ENCODE measurements at places on chromosomes 1 and 21.

DNA sequence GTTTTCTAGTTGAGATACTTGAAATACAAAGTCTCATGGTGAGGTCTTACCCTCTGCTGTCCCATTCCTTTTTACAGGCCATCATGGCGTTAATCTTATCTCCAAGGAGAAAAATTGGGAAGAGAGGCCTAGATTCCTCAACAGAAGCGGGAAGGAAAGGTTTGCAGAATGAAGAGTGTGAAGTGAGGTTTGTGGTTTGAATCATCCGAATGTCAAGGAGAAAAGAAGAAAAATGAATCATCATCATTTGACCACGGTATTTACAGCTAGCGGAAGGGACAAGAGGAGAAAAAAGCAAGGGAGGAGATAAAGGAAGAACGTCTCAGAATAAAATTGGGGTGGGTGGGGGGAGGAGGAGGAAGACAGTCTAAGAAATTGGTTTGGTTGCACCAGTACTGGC lies 935 bp upstream of the COG2 start:
- DNase-seq, result no peak

DNA sequence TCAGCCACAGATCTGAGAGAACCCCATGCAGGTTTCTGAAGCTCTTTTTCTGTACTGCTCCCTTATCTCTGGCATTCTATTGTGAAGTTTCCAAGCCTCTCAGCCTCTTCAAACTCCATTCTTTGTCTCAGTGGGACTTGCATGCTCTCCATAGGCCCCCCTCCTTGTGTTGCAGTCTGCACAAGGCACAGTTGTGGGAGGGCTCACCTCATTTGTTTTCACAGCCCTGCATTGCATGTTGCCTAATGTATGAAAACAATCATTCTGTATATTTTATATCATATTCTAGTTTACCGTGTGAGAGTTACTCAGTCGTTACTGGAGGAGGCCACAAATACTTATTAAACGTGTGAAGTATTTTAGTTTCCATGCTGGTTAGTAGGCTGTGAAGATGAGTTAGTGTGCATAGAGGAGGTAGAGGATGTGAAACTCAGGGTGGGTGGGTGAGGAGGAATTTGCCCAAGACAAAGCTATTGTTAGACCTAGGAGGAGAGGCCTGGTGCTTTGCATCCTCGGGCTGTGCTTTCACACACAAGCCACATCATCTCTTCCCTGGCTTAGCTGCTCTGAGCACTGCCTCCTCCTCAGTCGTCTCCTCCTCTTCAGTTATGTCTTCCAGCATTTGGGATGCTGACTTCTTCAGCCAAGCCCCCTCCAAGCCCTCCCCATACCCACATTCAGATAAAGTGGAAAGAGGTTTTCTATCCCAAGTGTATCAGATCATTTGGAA lies 7.8 kb upstream of the CHI3L2 start:
- DNase-seq, result no peak

DNA sequence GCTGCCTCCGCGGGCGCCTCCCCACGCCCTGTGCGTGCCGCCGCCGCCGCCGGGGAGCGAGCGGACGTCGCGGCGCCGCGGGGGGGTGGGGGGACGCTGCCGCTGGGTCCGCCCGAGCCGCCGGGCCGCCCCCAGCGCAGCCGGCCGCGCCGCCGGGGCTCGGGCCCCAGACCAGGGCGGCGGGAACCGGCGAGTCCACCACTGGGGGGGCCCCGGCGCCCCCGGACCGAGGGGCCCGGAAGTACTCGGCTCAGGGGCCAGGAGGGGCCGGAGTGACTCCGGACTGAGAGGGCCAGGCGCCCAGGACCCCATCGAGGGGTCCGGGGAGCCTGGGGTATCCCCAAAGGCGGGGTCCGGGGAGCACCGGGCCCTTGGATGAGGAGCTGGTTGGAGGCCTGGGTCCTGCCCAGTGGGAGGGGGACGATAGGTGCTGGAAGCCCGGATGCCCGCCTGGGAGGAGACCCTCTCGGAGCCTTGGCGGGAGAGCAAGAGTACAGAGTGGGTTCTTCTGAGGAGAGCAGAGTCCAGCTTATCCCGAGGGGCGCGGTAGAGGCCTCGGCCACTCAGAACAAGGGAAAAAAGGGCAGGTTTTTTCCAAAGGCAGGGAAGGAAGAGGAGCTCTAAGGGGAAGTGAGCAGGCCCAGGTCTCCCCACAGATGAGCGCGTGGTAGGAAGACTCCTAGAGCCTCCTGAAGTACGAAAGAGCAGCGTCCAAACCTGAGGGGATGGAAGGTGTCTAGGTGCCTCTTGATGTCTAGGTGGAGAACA lies 556 bp downstream of the GMEB1 start:
- peak; percentile 19 for DNase-seq

DNA sequence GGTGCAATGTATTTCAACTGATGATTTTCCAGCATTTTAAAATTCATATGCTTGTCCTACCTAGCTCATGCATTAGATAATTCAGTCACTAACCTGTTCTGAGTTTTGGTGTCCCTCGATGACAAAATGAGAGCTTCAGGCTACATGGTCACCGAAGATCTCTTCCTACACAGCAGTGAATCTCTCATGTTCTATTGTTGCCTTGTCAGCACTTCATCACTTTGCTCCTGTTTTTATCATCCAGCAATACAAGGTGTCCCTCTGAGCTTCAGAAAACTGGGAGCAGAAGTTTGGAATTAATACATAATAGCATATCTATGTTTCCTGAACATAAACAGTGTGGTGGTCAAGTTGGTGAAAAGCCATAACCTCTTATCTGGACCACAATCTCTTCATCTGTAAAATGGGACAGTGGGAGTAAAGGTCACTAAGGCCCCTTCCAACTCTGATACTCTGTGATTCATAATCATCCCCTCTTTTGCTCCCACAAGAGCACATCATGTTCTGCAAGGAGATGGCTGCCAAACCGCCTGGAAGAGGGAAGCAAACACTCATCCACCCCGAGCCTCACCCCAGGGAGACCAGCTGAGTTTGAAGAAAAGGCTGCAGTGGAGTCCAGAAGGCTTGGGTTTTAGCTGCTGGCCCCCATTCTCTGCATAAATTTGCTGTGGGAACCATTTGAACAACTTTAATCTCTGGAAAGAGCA lies 137.9 kb upstream of the F3 start:
- no peak for DNase-seq

DNA sequence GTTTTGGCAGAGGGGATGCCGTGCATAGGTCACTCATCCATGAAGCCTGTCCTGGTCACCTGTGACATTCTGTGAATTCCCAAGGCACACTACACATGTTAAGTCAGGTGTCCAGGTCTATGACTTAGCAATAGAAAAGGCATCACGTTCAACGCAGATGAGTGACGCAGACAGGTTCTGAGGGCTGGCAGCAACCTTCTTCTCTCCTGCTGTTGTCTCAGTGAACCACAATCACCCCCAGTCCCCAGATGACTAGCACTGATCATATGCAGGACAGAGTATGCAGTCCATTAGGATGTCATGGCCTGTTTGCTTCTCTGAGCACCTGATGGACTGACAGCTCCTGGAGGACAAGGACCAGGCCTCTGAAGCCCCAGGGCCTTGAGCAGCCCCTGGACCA lies 157.8 kb upstream of the KAZN start:
- no peak for DNase-seq

Data from activated CD8-positive, alpha-beta memory T cell treated with anti-CD3 and anti-CD28 coated beads for 1 hour (primary cell).